ENCODE measurements at places on chromosomes 13 and 19. TPM values are rescaled to one million over a fixed set of nuclear protein-coding genes. Genes with fewer than 3 reads are reported as not detected.

CYP4F11 gene
- not detected for total RNA-seq

IGSF23 gene
- 1.2 TPM for total RNA-seq

DACH1 gene
- 4.1 TPM for total RNA-seq

MIDN gene
- total RNA-seq, result 27.0 TPM

FLT1 gene
- total RNA-seq, result 74.6 TPM

ZFR2 gene
- total RNA-seq, result not detected

LILRA1 gene
- total RNA-seq, result not detected

OR7D4 gene
- not detected for total RNA-seq

ZNF728 gene
- not detected for total RNA-seq
